ENCODE measurements at places on chromosomes 5 and 9. TPM values are rescaled to one million over a fixed set of nuclear protein-coding genes. Genes with fewer than 3 reads are reported as not detected.

SNCAIP gene
- 2.7 TPM for total RNA-seq

ATP10B gene
- not detected for total RNA-seq

ELOVL7 gene
- total RNA-seq: 0.29 TPM

NRARP gene
- 6.8 TPM for total RNA-seq

SPINK7 gene
- total RNA-seq: not detected

TIMD4 gene
- total RNA-seq: 1.1 TPM

PCSK1 gene
- total RNA-seq: 1.6 TPM

MARCOL gene
- not detected for total RNA-seq
